Ammon's horn (tissue), 1 donor: ENCODE measurements at places on chromosomes 7 and 10.

DNA sequence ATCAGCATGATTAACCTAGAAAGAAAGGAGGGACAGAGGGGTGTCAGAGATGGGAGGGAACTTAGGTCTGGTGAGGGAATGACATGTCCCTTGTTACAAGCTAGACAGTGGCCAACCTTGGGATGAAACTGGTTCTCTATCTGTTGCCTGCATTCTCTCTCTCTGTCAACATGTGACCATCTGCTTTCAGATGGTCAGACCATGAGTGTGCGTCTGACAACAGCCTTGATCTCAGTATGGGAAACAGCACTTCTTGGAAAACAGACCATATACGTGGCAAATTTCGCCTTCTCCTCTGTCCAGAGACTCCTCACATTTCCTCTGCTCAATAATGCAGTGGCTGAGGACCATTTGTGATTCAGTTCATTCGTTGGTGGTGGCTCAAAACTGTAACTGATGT is 845.9 kb downstream of the TYW1 start:
- DNase-seq, result no peak

DNA sequence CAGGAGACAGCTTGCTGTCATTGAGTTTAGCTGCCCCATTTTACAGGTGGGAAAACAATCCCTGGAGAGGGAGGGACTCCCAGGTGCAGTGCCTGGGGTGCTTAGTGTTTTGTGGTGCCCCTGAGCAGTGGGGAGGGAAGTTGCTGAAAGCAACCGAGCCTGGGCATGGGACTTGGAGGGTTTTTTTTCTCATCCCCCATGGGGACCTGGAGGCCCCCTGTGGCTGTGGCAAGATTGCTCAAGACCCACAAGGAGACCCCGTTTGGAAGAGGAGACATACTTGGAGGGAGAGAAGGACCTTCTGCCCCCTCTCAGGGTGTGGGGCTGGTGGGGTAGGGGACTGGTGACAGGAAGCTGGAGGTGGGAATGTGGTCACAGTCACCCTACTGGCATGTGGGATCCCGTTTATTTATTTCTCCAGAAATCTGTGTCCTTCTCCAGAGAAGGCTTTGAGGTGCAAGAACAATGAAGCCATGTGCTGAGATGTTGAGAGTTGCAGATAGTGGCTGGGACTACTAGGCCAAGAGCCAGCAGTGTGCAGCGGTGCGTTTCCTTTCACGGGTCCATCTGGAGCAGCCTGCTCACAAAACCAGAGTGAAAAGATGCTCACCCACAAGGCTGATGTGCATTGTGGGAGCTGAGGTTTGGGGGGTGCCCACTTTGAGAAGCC is 21.5 kb downstream of the ZMIZ1 start:
- no peak for DNase-seq

DNA sequence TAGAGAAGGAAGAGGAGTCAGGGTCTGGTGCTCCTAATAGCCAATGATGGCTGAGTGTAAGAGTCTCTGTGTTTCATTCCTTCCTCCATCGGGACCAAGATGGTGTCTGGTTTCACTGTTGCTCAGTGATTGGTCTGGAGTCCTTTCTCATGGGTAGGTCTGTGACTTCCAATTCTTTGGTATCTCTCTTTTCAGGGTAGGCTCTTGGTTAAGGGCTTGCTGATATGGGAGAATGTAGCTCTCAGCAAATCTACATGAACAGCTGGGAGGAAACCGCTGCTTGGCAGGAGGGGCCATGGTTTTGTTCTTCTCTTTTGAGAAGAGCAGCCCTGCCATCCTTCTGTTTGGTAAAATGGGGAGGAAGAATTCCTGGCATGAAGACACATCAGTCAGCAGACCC is 209.1 kb upstream of the PODXL start:
- DNase-seq, result no peak

GRCh38 chr7:44102846-44103565 is 1.1 kb upstream of the AEBP1 start:
- DNase-seq, result no peak

DNA sequence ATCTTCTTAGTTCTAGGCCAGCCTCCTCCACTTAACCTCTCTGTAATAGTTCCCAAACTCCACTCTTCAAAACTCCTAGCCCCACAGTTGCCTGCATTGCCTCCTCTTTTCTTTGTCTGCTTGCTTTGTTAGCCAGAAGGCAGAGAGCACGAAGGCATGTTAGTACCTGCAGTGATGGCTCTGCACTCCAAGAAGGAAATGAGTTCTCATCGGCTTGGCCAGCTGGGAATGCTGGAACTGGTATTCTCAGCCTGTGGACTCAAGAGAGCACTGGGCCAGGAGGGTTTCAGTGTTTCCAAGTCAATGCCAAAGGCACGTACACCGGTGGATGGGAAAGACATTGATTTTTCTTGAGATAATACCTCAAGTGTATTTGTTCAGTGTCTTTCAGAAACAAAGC is 66.3 kb upstream of the HABP2 start:
- DNase-seq, result no peak

GRCh38 chr7:98289333-98289875 is 7.9 kb downstream of the BRI3 start:
- no peak for DNase-seq

- DNase-seq, result no peak
Measured at GRCh38 chr10:110456046-110456445, 41.7 kb upstream of the DUSP5 start.

DNA sequence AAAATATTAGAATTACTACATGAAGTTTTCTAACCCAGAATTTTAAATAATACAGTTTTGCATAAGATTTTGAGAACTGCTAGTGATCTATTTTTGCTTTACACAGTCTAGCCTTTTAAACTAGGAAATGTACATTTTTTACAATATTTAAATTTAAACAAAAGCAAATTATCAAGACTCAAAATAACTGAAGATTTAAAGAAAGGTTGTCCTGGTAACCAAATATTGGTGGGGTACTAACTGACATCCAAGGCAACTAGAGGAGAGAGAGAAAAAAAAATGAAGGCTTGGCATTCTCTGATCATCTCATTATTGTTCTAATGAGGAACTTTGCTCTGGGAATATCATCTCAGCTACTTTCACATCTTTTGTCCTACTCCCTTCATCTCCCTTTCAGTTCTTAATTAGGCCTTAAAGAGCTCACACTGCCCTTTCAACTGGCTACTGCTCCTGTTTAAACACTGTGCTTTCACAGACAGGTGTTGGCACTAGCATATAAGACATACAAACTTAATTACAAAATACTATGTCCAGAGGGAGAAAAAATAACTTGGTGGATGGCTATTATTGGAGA is 33.7 kb downstream of the RAB11FIP2 start:
- DNase-seq, result peak; percentile 27

DNA sequence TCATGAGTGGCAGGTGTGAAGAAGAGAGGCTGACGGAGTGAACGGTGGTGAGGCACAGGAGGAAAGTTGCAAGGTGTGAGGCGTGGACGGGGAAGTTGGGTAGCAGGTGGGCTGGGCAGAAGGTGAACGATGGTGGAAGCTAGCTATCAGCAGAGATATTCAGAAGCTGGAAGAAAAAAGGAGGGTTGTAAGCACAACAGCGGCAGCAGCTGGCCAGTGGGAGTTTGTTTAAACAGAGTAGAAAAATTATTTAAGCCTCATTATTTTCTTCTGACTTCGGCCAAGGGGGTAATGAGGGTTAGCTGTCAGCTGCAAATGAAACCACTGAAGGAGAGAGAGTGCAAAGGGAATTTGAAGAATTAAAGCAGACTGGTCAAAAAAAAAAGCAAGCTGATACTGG is 62.1 kb upstream of the PRKAR2B start:
- no peak for DNase-seq

DNA sequence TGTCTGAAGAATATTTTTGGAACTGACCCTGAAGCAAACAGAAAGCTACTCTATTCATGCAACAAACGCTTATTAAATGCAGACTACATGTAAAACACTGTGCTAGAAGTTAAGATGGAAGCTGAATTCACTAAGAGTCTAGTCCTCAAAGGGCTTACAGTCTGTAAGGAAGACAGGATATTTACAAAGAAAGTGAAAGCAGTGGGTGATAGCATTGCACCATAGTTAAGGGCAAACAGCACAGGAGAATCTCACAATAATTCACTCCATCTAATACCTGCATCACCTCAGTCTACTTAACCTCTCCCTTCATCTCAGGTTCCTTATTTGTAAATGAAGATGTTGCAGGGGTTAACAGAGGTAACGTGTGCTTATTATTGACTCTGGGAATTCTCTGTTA is 360.0 kb upstream of the AOAH start:
- no peak for DNase-seq

- no peak for DNase-seq
Measured at GRCh38 chr7:37047260-37047659, 323.0 kb upstream of the AOAH start.

- DNase-seq, result no peak
Measured at GRCh38 chr7:97865104-97865503, 7.1 kb downstream of the ASNS start.

DNA sequence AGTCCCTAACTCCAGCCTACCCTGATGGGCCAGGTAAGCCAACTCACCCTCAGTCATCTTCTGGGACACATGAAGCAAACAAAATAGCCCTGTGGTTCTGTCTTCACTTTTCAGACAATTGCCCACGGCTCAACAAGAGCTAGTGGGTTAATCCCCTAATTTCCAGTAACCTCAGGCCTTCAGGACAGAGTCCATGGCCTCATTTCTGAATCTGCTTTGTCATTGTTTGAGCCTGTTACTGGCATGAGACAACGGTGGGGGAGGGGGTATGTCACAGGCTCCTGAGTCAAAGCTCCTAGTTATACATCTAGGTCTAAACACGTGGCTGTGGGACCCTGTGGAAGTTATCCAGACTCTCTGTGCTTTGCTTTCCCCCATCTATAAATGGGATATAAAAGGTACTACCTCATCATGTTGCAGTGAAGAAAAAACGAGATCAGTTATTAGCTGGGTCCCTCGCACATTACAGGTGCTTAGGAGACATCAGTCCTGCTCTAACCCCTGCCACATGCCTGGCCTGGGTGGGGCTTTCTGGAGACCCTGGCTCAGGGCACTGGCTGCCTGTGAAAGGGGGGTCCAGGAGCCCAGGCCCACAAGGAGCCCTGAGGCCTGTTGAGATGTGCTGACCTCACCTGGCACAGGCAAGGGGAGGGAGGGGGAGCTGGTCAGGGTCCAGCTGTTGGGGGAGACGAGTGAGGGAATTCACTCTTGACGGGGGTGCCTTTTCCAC is 16.5 kb downstream of the MAT1A start:
- DNase-seq, result no peak

GRCh38 chr7:65809982-65810288 is 62.9 kb upstream of the VKORC1L1 start:
- no peak for DNase-seq

GRCh38 chr7:39509436-39509835 is 56.8 kb upstream of the YAE1 start:
- DNase-seq, result no peak

DNA sequence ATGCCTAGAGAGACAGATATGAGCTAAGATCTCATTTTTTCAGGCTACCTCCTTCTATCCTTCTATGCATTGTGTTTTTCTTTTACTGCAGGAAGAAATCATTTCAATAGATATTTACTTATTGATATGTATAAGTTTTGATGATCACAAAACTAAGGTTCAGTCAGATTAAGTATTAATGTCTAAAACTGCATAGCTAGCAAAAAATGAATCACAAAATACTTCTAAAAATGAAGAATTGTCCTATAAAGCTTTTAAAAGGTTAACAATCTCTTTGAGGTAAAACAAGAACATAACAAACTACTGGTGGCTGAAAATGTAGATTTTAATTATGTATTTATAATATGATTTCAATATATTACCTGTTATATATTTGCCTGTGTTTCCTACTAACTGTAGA is 632.9 kb upstream of the LRRTM3 start:
- no peak for DNase-seq

DNA sequence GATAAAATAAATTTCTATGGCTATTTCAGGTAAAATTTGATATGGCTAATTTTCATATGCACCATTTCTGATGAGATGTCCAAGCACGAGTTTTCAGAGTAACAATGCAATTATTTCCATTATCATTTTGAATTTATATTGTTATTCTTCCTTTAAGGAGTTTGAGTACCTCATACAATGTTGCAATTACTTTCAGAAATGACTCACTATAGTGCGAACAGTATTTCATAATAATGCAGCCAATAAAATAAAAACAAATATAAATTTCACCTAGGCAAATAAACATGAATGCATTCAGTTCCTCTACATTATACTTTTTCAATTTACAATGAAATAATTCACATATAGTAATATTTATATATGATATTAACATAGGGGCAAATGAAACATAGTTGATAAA is 78.8 kb upstream of the LRRN3 start:
- no peak for DNase-seq

DNA sequence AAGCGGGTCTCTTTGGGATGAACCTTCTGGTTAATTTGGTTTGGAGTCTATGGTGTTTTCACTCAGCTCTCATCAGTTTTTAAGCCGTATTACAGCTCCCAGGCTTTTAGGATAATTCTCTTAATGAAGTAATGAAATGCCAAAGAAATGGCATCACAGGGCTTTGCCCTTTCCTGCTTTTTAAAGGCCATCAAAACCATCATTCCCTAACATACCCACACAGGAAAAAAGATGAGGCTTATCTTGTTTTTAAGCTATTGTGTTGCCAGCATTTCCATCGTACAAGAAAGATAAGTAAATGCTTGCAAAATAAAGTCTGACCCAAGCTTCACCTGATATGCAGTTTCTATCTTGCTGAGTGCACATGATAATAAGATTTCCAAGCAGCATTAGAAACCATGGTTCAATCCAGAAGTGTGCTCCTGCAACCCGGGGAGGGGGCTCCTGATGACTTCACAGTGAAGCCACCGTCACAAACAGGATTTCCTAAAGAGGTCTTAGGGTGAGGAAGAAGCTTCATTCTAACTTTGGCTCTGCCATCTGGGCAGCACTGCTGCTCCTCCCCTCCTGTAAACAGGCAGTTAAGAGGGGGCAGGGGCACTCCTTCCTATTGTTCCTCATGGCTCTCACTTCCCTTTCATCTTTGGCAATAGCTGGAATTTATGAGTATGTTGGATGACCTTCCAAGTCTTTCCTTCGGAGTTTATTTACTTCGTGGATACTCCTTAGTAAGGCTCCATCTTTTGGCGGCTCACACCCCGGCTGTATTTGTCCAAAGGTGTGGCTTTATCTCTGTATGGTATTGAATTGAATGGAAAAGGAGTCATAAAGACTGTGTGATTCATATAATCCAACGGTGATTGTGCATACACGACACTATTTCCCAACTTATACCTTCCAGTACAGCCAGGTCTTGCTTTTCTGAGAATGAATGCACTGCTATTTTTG is 55.2 kb upstream of the FAM133B start:
- peak; percentile 48 for DNase-seq

GRCh38 chr7:106282390-106282789 is 2.4 kb downstream of the NAMPT start:
- no peak for DNase-seq

GRCh38 chr7:132533916-132534315 is 42.4 kb downstream of the PLXNA4 start:
- no peak for DNase-seq

GRCh38 chr7:115227473-115228235 is 305.8 kb downstream of the MDFIC start:
- no peak for DNase-seq

- DNase-seq, result no peak
Measured at GRCh38 chr7:69682518-69682917, 84.2 kb downstream of the AUTS2 start.

GRCh38 chr10:122162671-122163173 is 108.4 kb upstream of the BTBD16 start:
- no peak for DNase-seq

- peak; percentile 93 for DNase-seq
Measured at GRCh38 chr10:13915710-13916109, 328.9 kb downstream of the PRPF18 start.

GRCh38 chr10:114427124-114427852 is 23.0 kb upstream of the AFAP1L2 start:
- no peak for DNase-seq
